ENCODE measurements at places on chromosomes 4 and X.

- no peak for DNase-seq
Measured at GRCh38 chr4:113113151-113113550, 63.7 kb downstream of the ANK2 start.

GRCh38 chr4:54386693-54387092, 157.6 kb downstream of the PDGFRA start:
- no peak for DNase-seq

DNA sequence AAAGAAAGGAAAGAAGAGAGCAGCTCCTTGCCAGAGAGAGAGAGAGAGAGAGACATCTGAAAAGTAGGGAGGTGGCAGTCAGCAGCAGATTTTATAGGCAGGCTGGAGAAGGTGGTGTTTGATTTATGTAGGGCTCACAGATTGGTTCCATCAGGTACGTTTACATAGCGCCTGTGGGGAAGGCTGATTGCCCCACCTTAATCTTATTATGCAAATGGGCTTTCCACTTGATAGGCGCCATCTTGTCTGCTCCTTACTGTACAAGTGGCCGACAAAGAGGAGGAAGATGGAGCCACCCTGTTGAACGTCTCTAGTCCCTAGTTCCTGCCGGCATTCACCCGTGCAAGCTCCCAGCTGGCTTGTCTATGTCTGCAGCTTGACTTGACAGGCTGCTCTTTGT, 49.1 kb upstream of the DHRSX start:
- peak; percentile 39 for DNase-seq

GRCh38 chr4:123505095-123506010, 108.8 kb downstream of the SPRY1 start:
- no peak for DNase-seq

- DNase-seq: no peak
Measured at GRCh38 chr4:71107726-71108125, 114.3 kb downstream of the DCK start.

- DNase-seq: no peak
Measured at GRCh38 chrX:85052205-85052604, 48.5 kb downstream of the APOOL start.

GRCh38 chr4:173171098-173171497, 2.5 kb downstream of the GALNT7 start:
- peak; percentile 3 for DNase-seq

GRCh38 chr4:76622717-76623116, 187.7 kb downstream of the SHROOM3 start:
- DNase-seq: no peak

- DNase-seq: no peak
Measured at GRCh38 chrX:140504371-140505324, at the start of gene SOX3. TSS of gene SOX3 (minus strand) at chrX:140505069. CDS start at chrX:140505060, 9 bp downstream.

DNA sequence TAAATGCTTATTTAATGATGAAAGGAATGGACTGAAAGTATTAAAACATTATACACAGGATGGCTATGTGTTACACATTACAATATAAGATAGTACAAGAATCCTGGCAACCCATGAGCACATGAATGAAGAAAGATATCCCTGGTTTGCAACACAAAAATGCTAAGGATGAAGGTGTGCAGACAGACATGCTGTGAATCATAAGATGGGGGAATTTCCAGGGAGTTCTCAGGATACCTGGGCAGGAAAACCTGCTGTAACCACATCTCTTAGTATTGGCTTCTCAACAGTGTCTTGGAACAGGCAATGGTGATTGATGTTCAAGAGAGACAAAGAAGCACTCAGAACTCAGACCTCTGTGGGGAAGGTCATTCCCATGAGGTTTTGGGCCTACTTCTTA, 23.9 kb upstream of the ANOS1 start:
- DNase-seq: no peak

DNA sequence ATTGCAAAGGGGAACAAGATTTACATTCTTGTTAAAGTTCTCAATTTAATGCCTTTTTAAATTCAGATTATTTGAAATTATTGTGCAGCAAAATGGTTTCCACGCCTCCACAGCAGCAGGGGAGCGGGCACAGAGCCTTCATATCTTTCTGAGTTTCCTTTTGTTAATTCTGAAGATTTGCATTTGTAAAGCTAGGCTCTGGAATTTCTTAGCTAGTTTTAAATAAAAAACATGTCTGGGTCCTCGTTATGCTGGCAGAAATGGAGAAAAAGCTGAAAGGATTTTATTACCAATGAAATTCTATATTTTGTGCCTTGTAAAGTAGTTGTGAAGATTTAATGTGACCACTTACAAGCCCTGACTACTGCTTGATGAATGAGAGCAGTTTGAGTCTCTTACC, 40.8 kb upstream of the MAGED1 start:
- DNase-seq: no peak

DNA sequence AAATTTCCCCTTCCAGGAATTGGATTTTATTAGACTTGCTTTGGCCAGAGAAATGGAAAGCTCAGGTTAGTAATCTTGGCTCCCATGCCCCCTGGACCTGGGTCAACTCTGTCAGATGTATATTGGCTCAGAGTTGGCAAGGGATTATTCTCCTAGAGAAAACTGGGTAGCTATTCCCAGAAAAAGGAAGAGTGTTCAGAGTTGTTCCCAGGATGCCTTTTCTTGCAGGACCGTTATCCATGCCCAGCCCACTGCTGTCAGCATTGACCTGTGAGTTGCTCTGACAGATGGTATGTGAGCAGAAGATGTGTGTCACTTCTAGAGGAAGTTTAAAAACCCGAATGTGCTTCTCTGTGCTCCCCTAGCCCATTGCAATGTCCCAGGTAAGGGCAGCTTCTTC, 509.9 kb upstream of the ZFP42 start:
- no peak for DNase-seq

GRCh38 chr4:105135785-105136184, 10.9 kb upstream of the TET2 start:
- no peak for DNase-seq

GRCh38 chr4:185764876-185765275, 47.1 kb downstream of the SORBS2 start:
- DNase-seq: no peak

DNA sequence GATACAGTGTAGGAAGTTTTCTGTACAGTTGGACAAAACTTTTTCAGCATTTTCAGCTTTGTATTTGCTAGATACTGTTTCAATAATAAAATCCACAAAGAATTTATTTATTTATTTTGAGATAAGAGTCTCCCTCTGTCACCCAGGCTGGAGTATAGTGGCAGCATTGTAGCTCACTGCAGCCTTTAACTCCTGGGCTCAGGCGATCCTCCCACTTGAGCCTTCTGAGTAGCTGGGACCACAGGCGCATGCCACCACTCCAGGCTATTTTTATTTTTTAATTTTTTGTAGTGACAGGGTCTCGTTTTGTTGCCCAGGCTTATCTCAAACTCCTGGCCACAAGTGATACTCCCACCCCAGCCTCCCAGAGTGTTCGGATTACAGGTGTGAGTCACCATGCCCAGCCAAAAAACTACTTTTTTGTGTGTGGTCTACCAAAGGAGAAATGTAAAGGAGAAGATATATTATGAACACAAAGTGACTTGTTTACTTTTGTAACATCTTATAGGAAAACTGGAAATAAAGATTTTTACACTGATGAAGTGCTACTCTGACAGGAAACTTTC, 13.0 kb upstream of the SOWAHD start:
- DNase-seq: no peak

DNA sequence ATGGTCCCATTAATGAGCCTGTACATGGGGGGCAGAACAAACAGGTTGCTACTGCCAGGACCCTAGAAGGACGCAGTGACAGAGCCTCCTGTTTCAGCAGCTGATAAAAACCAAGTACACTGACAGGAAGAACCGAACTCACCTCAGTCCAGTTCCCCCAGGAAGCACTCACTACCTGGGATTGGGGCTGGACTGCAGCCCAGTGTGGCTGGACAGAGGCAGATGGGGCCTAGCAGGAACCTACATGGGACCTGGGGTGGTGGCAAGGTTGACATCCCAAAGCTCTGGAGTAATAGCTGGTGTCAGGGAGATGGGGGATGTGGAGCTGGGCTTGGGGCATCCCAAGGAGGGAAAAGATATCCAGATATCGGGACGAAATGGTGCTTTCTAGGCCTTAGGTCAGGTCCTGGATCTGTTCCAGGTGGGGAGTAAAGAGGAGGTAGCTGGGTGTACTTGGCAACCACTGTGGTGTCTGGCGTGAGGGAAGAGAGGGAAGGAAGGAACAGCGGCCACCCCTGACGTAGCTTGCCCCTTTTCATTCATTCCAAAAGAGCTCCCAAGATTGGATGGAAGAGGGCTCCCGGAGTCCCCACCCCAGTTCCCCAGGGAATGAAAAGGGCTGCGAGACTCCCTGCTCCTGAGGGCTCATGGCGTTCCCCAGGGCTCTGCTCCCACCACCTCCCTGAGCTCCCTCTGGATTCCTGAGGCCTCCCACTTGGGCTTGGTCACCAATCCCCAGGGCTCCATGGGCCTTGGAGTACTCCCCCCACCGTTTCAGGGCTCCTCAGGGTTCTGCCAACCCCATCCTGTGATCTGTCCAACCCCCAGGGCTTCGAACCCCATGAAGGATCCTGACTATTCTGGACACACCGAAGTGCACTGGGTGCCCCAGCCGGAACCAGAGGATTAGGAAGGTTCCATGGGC, 4.5 kb downstream of the EMD start:
- no peak for DNase-seq

DNA sequence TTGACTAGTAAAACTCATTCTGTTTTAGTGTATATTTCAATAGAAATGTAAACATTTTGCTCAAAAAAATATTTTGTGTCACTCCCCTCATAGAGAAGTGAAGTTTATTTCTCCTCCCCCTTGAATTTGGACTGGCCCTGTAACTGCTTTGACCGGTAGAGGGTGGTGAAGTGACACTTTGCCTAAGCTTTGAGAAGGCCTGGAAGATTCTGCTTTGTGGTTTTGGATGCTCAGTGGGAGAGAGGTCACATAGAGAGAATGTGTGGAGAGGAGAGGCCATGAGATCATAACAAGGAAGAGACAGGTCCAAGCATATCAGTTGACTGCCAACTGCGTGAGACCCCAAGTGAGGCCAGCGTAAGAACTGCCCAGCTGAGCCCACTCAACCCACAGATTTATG, 19.1 kb upstream of the ARX start:
- no peak for DNase-seq

DNA sequence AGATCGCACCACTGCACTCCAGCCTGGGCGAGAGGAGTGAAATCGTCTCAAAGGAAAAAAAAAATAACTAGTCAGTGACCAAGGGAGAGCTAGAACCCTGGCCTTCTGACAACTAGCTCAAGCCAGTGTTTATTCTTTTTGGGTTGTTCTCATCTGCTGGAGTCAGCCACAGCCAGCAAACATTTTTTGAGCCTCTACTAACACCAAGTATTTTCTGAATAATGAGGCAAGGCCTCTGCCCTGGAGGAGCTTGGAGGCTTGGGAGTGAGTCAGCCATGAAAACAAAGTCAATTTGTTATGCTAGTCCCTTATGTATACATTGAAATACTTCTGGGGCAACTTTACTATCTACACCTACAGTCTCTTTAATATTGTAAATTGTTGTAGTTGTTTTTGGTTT, 46.5 kb downstream of the TMA16 start:
- no peak for DNase-seq

- DNase-seq: no peak
Measured at GRCh38 chr4:153383131-153383530, 38.6 kb downstream of the MND1 start.

DNA sequence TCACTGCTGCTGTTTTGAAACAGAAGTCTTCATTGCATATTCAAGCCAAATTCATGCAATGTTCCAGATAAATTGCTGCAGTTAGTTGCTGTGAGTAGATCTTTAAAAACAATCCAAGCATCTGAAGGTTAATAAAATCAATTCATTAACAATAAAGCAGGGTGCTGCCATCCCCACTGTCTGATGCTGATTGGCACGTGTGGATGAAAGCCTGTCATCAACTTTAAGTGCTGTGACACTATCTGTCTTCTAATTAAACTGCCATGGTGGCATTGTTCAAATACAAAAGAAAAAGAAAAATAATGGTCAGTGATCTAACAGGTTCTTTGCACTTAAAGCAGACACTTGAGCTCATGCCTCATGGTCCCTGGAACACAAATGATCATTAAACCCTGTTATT, 63.0 kb upstream of the MND1 start:
- DNase-seq: no peak

DNA sequence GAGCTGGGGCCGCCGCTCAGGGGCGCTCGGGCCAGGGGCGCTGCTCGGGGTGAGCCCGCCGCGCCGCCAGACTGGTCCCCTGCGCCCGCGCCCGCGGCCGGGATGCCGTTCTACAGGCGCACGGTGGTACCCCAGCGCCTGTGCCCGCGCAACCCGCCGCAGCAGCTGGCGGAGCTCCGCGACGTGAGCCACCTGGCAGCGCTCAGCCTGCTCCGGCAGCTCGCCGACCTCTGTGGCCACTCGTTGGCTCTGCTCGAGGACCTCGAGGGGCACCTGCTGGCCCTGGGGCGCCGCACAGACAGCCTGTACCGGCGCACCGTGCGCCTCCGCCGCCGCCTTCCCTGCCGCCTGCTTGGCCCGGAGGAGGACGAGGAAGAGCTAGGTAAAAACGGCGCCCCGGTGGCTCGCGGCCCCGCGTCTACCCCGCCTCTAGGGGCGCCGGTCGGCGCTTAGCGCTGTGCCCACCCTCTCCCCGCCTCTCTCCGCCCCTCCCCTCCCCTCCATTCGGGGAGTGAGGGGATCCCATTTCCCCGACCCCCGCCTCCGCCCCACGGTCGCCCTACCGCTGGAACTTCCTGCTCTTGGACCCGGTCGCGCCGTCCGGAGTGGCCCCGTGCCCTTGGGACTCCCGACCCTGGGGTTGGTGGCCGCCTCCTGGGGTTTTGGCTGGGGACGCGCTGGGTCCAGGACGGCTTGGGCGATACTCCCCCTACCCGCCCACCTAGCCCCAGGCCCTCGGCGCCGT, 513 bp downstream of the NHSL2 start:
- no peak for DNase-seq

DNA sequence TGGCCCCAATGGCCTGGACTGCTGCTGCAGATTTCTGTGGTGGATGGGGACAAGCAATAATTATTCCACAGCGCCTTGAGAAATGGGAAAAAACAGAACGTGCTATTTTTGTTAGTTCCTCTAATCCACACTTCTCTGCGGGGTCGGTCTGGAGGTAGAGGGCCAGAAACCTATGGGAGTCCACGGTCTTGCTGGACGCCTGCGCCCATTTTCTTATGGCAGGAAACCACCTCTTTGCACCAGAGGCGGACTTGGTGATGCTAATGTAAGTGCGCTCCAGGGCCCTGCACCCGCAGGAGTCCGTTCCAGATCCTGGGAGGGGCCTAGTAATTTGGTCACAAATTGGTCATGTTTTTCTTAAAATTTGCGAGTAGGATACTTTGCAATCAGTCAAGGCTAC, 25.9 kb upstream of the CLDN24 start:
- no peak for DNase-seq

DNA sequence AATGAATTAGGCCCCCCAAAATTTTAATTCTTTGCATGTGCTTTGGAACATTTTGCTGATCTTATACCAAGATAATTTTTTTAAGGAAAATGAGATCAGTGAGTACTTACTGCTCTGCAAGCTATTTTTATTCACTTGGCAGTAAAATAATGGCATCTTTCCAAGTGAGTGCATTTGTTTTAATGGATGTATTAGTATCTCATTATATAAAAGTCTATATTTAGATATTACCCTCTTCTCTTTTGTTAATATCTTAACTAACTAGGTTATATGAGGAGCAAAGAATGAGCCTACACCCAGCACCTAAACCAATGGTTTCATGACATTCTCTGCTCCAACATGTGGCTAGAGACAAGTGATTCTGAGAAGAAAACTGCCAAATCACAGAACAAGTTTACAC, 21.1 kb upstream of the ARAF start:
- no peak for DNase-seq

GRCh38 chrX:1223242-1223600, 10.8 kb upstream of the CRLF2 start:
- DNase-seq: no peak

- no peak for DNase-seq
Measured at GRCh38 chrX:85698921-85699320, 319.5 kb upstream of the POF1B start.

- DNase-seq: peak; percentile 6
Measured at GRCh38 chrX:25344161-25344936, 328.6 kb upstream of the ARX start.

Data from NCI-H2107 (cell line).